ENCODE measurements at places on chromosomes 13 and 19. TPM values are rescaled to one million over a fixed set of nuclear protein-coding genes. Genes with fewer than 3 reads are reported as not detected.
A peak's percentile ranks its signal among the peaks of the same experiment; 100 is the strongest.

The SPACA4 gene
- not detected for total RNA-seq

The C19orf85 gene
- not detected for total RNA-seq

The PRODH2 gene
- total RNA-seq, result not detected

The ZNF749 gene
- 10.3 TPM for total RNA-seq

The GYS1 gene
- total RNA-seq, result 43.4 TPM

The UGGT2 gene
- 48.1 TPM for total RNA-seq

The ZNF613 gene
- 7.2 TPM for total RNA-seq

The RFPL4A gene
- total RNA-seq, result not detected

The FAM83E gene
- total RNA-seq, result 0.77 TPM

The PRR22 gene
- 1.3 TPM for total RNA-seq

- no peak overlapping the region for H3K4me3 ChIP-seq
- no peaks in the 10 kb centered on the region for H3K27me3 ChIP-seq
- peaks cover 52% of the 10 kb centered on the region for H3K4me1 ChIP-seq
- H3K27ac ChIP-seq, result no peak overlapping the region
Observed at GRCh38 chr19:16615808-16616207, 12.2 kb downstream of the MED26 start.

- peaks cover 40% of the 10 kb centered on the region for H3K4me1 ChIP-seq
- no peaks in the 10 kb centered on the region for H3K36me3 ChIP-seq
- no peak for DNase-seq
- H3K4me3 ChIP-seq, result peak overlapping the region; percentile 81
- peak overlapping the region; percentile 91 for H3K27ac ChIP-seq
Observed at GRCh38 chr13:50910485-50910805, 854 bp downstream of the RNASEH2B start.

GRCh38 chr13:36273431-36273830 is 24.2 kb downstream of the CCDC169 start:
- peaks cover 10% of the 10 kb centered on the region for H3K36me3 ChIP-seq
- peak overlapping the region; percentile 18 for H3K27ac ChIP-seq
- DNase-seq, result no peak

DNA sequence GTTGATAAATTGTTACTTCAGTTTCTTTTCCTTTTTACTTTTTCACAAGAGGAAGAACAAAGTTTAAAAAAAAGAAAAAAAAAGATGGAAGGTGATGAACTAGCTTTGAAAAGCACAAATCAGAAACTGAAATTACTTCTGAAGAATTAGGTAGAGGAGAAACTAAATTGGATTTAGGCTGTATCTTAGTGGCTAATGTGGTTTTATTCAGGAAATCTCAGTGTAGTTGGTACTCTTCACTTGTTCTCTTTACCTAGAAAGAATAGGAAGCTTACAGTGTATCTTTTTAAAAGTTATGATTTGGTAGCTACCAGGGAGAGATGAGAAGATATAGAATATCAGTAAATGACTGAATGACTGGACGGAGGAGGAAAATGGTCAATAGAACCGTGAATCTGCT is 247.7 kb downstream of the GGACT start:
- no peak for DNase-seq
- peaks cover 23% of the 10 kb centered on the region for H3K4me1 ChIP-seq
- H3K27ac ChIP-seq, result no peak overlapping the region
- no peak overlapping the region for H3K4me3 ChIP-seq
- peaks cover 15% of the 10 kb centered on the region for H3K36me3 ChIP-seq

DNA sequence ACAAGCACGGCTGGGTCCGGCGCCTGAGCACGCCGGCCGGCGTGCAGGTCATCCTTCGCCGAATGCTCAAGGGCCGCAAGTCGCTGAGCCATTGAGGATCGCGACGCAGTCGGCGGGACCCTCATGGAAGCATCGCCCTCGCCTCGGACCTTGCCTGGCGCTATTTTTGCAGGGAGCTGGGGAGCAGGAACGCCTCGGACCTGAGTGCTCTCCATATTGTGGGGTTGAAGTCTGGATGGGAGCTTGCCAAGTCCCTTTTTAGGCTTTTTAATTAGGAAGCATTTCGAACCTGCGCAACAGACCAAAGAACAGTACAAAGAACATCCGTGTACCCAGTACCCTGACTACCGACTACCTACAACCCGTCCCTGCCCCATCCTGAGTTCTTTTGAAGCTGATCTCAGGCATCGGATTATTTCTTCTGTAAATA is 628 bp downstream of the MRPL34 start:
- H3K27ac ChIP-seq, result peak overlapping the region; percentile 95
- H3K36me3 ChIP-seq, result no peaks in the 10 kb centered on the region
- H3K4me1 ChIP-seq, result peaks cover 51% of the 10 kb centered on the region
- DNase-seq, result no peak
- no peaks in the 10 kb centered on the region for H3K27me3 ChIP-seq

GRCh38 chr13:93881411-93881810 is 598.1 kb downstream of the DCT start:
- no peak overlapping the region for H3K4me3 ChIP-seq
- H3K27ac ChIP-seq, result no peak overlapping the region
- H3K27me3 ChIP-seq, result no peaks in the 10 kb centered on the region
- H3K36me3 ChIP-seq, result peaks cover 7% of the 10 kb centered on the region
- no peak for DNase-seq

- no peaks in the 10 kb centered on the region for H3K36me3 ChIP-seq
- H3K27me3 ChIP-seq, result no peaks in the 10 kb centered on the region
- no peak overlapping the region for H3K4me3 ChIP-seq
- H3K27ac ChIP-seq, result no peak overlapping the region
- no peak for DNase-seq
Observed at GRCh38 chr13:34857558-34858325, 84.3 kb upstream of the NBEA start.

GRCh38 chr13:75855216-75855615 is 219.1 kb downstream of the LMO7 start:
- no peaks in the 10 kb centered on the region for H3K27me3 ChIP-seq
- peaks cover 34% of the 10 kb centered on the region for H3K36me3 ChIP-seq
- H3K4me1 ChIP-seq, result no peaks in the 10 kb centered on the region
- no peak for DNase-seq
- H3K4me3 ChIP-seq, result no peak overlapping the region

DNA sequence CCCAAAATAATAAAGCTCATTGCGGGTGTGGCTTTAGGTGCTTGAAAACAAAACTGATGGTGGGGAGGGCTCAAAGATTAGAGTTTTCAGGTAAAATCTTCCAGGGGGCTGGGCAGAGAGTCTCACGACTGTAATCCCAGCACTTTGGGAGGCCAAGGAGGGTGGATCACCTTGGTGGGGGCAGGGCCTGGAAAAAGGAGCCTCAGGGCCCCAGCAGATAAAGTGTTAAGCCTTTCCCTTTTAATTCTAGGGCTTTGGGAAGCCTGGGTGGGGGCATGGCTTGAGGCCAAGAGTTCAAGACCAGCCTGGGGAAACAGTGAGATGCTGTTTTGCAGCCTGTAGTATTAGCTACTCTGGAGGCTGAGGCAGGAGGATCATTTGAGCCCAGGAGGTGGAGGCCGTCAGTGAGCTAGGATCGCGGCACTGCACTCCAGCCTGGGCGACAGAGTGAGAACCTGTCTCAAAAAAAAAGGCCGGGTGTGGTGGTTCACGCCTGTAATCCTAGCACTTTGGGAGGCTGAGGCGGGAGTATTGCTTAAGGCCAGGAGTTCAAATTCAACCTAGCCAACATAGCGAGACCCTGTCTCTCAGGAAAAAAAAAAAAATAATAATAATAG is 1.7 kb downstream of the IRGQ start:
- no peaks in the 10 kb centered on the region for H3K27me3 ChIP-seq
- no peak for DNase-seq
- peaks cover 24% of the 10 kb centered on the region for H3K36me3 ChIP-seq

DNA sequence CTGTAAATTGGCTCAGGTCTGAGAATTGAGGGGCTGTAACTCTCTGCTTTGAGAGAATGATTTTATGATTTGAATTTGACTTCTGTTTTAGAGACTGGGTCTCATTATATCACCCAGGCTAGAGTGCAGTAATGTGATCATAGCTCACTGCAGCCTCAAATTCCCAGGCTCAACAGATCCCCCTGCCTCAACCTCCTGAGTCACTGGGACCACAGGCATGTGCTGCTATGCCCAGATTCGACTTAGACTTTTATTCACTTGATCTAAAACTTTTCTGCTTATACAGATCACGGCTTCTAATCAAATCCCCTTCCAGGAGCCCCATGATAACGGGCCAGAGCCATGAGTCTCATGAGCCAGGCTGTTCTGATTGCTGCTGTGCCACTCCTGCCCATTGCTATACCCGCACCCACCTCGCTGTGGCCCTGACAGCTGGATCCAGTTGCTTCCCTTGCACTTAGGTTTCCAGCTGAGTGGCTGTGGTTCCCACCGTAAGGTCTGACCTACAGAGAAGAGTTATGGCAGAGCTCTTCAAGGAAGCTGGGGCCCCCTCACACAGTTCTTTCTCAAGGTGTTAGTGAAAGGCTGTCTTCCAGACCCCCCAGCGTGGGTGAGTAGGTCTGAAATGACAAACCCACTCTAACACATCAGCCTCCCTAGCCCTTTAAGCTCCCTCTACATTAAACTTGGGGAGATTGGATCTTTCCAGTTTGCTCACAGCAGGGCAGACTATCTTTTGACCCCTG is 251.2 kb upstream of the SGCG start:
- no peak for DNase-seq
- no peaks in the 10 kb centered on the region for H3K36me3 ChIP-seq
- peaks cover 3% of the 10 kb centered on the region for H3K4me1 ChIP-seq

GRCh38 chr13:51977625-51978024 is 33.6 kb downstream of the ATP7B start:
- H3K27ac ChIP-seq, result peak overlapping the region; percentile 74
- H3K4me1 ChIP-seq, result peaks cover 29% of the 10 kb centered on the region
- no peaks in the 10 kb centered on the region for H3K36me3 ChIP-seq
- H3K4me3 ChIP-seq, result no peak overlapping the region
- DNase-seq, result no peak

GRCh38 chr19:7602240-7602934 is 6.7 kb downstream of the CAMSAP3 start:
- H3K27me3 ChIP-seq, result peaks cover 25% of the 10 kb centered on the region
- H3K4me1 ChIP-seq, result no peaks in the 10 kb centered on the region
- H3K36me3 ChIP-seq, result no peaks in the 10 kb centered on the region
- no peak overlapping the region for H3K4me3 ChIP-seq

GRCh38 chr13:35930665-35931631 is 200.2 kb downstream of the DCLK1 start:
- no peaks in the 10 kb centered on the region for H3K27me3 ChIP-seq
- H3K4me3 ChIP-seq, result no peak overlapping the region
- peaks cover 6% of the 10 kb centered on the region for H3K36me3 ChIP-seq
- no peak for DNase-seq

- peaks cover 30% of the 10 kb centered on the region for H3K27me3 ChIP-seq
- no peaks in the 10 kb centered on the region for H3K36me3 ChIP-seq
- no peak for DNase-seq
- H3K27ac ChIP-seq, result no peak overlapping the region
- no peaks in the 10 kb centered on the region for H3K4me1 ChIP-seq
Observed at GRCh38 chr19:3897936-3898335, 17.5 kb downstream of the ATCAY start.

- no peak overlapping the region for H3K4me3 ChIP-seq
- no peaks in the 10 kb centered on the region for H3K27me3 ChIP-seq
- H3K4me1 ChIP-seq, result peaks cover 28% of the 10 kb centered on the region
- DNase-seq, result no peak
- H3K27ac ChIP-seq, result peak overlapping the region; percentile 27
Observed at GRCh38 chr13:97285221-97285955, 63.3 kb downstream of the MBNL2 start.

DNA sequence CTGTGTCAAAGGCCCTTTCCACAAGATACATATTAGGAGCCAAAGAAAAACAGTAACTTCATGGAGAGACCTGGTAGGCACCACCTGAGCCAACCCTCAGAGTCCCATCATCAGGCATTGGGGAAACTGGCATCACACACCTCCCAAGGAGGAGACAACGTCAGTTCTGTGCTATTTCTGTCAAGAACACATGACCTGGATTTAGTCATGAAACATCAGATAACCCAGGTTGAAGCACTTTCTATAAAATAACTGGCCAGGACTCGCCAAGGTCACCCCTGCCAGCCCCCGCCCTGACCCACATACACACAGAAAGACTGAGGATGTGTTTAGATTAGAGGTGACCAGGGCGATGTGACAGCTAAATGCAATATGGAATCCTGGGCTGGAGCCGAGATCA is 35.6 kb downstream of the COL4A1 start:
- H3K27me3 ChIP-seq, result no peaks in the 10 kb centered on the region
- H3K4me3 ChIP-seq, result no peak overlapping the region
- peak overlapping the region; percentile 53 for H3K27ac ChIP-seq
- peaks cover 88% of the 10 kb centered on the region for H3K4me1 ChIP-seq
- peaks cover 24% of the 10 kb centered on the region for H3K36me3 ChIP-seq
- DNase-seq, result no peak

- H3K27ac ChIP-seq, result peak overlapping the region; percentile 64
- no peak for DNase-seq
- peaks cover 38% of the 10 kb centered on the region for H3K4me1 ChIP-seq
- no peaks in the 10 kb centered on the region for H3K27me3 ChIP-seq
Observed at GRCh38 chr13:51804295-51805172, 571 bp upstream of the DHRS12 start.

GRCh38 chr19:14053032-14053431 is 8.8 kb downstream of the PALM3 start:
- DNase-seq, result no peak
- H3K36me3 ChIP-seq, result peaks cover 1% of the 10 kb centered on the region
- no peak overlapping the region for H3K27ac ChIP-seq
- no peak overlapping the region for H3K4me3 ChIP-seq

DNA sequence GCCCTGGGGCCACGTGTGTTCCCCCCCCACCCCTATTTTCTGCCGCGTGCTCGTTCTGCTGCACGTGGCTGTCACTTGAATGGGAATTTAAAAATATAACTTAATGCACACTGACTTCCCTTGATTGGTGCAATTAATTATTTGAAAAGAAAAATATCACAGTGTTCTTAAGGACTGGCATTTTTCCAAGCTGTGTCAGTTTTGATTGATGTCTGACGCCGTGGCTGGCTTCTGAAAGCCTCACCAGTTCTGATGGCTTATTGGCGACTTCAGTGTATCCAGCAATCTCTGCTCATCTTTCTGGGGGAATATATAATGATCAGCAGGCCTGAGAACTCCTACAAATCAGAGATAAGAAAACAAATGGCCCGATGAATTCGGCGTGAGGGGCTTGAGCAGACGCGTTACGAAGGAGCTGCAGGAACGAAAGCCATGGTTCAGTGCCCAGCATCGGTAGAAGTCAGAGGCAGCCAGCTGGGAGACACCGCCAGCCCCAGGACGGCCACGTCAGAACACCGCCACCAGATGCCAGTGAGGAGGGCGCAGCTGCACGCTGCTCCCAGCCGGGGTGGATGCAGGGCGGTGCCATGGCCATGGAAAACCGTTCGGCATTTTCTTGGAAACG is 111.2 kb downstream of the KDM4B start:
- H3K27me3 ChIP-seq, result no peaks in the 10 kb centered on the region
- no peak for DNase-seq
- H3K27ac ChIP-seq, result no peak overlapping the region
- peaks cover 4% of the 10 kb centered on the region for H3K4me1 ChIP-seq
- no peak overlapping the region for H3K4me3 ChIP-seq

DNA sequence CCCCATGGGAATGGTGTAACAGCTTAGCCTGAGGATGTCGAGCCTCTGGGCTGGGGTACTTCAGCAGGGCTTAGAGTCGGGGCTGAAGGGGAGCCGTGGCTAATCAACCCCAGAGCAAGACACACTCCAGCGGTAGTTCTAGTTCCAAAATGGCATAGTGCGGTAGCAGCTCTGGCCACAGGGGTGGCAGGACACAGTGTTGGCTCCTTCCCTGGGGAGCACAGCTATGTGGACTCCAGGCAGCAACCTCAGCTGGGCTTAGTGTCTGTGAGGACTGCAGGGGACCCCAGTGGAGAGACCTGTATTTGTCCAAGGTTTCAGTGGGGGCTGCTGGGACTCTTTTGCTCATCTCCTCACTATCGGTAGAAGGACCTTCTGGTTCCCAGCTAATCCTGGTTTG is 70.8 kb upstream of the PCDH20 start:
- no peak overlapping the region for H3K27ac ChIP-seq
- no peak for DNase-seq
- H3K27me3 ChIP-seq, result no peaks in the 10 kb centered on the region
- H3K36me3 ChIP-seq, result no peaks in the 10 kb centered on the region
- H3K4me3 ChIP-seq, result no peak overlapping the region
